ENCODE measurements at places on chromosomes 3 and 15.
A peak's percentile ranks its signal among the peaks of the same experiment; 100 is the strongest.

- DNase-seq: no peak
These were observed 37.7 kb downstream of the ZDHHC23 start for GRCh38 chr3:113985541-113985940.

DNA sequence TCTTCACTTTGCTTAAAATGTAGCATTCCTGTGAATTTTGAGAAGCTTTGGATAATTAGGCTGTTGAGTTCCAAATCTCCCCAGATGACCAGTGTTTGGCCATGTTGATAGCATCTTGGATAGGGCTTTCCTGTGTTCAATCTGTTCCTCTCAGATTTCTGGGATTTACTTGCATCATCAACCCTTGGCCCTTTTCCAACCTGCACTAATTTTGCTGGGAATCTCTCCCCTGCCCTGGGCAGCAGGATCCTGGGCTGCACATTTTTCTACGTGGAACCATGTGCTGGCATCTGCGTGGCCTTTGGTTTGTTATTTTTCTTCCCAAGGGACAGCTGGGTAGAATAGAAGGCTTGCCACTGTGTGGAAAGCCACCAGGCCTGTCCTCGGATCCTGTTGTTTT lies 75.4 kb upstream of the PLXNA1 start:
- no peak for DNase-seq

DNA sequence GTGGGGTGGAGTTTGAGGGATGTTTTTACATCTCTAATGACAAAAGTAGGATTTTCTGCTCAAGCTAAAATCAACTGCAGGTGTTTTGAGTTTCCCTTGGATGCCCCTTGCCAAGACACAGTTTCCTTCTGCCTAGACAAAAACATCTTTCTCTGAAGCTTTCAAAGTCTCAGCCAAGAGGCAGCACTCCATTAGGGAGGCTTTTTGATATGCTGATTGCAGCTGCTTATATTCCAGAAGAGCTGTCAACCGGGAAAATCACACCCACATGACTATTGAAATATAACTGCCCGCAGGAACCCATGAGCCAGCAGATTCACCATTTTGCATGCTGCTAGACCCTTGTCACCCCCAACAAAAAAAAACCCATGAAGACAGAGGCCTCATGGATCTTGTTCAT lies 27.5 kb upstream of the ZNF148 start:
- DNase-seq: no peak

DNA sequence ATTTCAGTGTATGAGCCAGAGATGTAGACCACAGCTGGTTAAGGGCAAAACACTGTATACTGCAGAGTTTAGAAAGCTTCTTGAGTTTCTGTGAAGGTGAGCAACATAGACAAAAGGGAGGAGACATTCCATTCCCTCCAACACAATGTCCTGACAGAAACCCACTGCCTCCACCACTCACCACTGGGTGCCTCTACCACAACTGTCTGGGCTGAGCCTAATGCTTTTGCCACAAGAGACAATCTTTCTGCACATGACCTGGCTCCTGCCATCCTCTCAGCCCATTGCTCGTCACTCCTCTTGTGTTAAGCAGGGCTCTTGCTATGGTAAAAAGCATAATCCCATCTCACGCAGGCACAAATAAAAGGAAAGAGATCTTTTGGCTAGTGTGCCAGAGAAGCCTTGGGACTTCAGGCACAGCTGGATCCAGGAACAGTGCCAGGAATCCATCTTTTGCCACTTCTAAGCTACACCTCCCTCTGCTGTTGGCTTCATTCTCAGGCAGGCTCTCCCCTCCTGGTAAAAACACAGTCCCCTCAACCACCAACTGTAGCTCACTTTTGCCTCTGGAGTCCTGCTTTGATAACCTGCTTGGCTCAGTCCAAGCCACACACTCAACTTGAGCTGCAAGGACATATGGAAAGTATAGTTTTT lies 140.6 kb upstream of the PRR20G start:
- no peak for DNase-seq

- no peak for DNase-seq
These were observed 682.6 kb downstream of the ROBO1 start for GRCh38 chr3:79085171-79085570.

DNA sequence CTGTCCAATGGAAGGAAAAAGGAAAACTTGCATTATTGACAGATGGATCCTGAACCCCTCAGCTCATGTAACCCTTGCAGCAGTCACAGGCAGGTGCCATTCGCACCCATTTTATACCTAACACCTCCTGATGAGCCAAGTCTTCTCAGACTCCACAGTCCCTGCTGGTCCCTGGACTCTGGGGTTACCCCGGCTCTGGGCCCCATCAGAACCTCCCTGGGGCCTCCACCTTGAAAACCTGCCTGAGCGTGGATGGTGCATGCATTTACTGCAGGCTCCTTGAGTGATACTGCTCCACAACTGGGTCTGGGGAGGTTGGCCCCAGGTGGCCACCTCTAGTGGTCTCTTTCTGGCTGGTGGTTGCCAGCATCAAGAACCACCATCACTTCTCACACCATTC lies 15.9 kb upstream of the DOCK3 start:
- DNase-seq: no peak

- DNase-seq: no peak
These were observed 49.2 kb downstream of the SLMAP start for GRCh38 chr3:57805266-57805665.

GRCh38 chr3:131807822-131808221 lies 227.0 kb downstream of the CPNE4 start:
- no peak for DNase-seq

GRCh38 chr15:80411788-80412288 lies 7.7 kb downstream of the ARNT2 start:
- DNase-seq: no peak

DNA sequence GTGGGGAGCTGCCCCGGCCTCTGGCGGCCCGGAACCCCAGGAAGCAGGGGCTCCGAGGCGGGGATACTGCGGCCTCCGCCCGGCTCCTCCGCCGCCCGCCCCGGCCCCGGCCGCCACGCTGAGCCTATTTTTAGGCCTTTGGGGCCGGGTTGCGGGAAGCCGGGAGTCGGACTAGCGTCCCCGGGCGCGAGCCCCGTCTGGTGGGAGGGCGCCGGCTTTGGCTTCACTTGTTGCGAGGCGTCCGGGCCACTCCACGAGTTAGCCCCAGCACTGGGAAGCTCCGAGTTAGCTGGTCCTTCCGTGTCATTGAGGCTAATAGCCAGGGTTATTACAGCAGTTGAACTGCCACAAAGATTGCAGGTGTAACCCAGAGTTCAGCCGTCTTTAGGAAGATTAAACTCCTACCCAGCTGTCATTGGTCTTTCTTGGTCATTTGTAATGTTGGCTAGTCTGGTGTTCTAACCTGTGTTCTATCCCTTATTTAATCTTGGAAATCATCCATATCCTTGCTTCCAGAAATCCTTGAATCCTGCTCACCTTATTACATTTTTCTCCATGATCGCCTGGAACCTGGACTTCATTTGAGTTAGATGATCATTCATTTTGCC lies 791 bp downstream of the GYG1 start:
- DNase-seq: peak; percentile 14

- DNase-seq: no peak
These were observed 17.8 kb upstream of the MCCC1 start for GRCh38 chr3:183117056-183117455.

DNA sequence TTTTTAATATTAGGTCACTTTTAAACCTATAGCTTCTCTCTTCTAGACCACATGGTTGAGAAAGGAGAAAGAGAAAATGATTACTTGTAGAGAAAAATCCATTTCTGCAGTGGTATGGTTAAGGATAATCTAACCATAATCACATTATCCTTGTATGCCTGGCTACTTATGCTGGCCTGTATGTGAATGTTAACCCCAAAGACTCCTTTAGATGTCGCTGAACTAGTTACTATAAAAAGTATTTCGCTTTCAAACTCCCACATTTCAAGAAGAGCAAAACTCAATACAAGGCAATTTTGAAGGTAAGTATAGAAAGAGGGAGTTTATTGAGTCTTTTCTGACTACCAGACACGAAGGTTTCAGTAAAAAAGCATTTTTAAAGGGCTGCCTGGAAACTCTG lies 2.2 kb downstream of the KCTD6 start:
- DNase-seq: no peak

Data from effector CD8-positive, alpha-beta T cell (primary cell).